ENCODE measurements at places on chromosomes 4 and X.

GRCh38 chr4:18021470-18021719, 160 bp downstream of the LCORL start:
- DNase-seq, result no peak

GRCh38 chrX:17377795-17378194, 2.8 kb downstream of the NHS start:
- DNase-seq, result no peak

GRCh38 chrX:150258463-150259430, 104.4 kb upstream of the MAMLD1 start:
- DNase-seq, result peak; percentile 29

GRCh38 chr4:3518511-3518880, 13.7 kb downstream of the LRPAP1 start:
- no peak for DNase-seq

DNA sequence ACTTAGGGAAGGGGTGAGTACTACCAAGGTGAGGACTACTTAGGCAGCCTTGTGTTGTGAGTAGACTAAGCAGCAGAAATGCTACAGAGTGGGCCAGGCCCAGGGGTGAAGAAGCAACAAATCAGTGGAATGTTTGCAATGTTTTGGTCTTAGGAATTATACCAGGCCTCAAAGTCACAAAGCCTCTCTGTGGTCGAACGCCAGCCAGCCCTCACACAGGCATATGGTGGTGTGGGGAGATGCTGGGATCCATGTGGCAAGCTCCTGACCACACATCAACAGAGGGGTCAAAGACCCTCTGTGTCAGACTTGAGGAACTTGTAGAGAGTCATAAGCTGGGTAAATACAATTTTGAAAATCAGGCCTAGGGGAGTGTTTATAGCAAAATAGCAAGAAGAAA, 153.8 kb upstream of the KLF3 start:
- DNase-seq, result no peak

GRCh38 chrX:40263014-40263560, 165.3 kb upstream of the BCOR start:
- no peak for DNase-seq

DNA sequence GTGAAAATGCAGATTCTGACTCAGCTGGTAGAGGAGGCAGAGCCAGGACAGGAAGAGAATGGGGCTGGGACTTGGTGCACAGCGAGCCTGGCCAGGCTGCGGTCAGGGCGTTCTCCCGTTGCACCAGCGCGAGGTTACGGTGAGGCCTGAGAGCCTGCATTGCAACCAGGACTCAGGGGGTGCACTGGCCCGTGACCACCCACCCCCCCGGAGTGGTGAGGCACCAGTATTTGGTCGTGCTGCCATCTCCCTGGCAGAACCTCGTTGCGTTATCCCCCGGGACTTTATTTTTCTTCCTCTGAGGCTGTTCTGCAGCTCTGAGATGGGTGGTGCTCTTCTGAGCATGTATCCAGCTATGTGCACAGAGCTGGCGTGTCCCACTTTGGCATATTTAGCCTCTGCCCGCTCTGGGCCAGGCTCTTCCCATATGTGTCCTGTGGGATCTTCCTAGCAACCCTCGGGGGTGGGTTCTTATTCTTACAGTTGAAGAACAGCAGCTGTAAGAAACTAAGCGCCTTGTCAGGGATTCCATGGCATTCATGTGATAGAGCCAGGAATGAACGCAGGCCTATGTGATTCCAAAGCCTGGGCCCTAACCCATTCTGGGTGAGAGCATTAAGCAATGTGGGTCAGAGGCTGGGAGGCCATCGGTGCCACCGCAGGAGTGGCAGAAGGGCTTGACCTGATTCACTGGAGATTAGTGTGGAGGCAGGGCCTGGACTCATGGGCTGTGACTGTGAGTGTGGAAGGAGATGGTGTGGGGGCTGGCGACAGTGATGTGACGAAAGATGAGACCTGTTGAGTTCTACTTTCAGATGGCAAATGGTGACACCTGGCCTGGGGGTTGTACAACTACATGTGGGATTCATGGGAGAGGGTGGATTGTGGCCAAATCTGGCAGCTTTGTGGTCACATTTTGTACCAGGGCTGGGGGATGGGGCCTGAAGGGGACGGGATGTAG, 3.1 kb downstream of the TADA2B start:
- no peak for DNase-seq

GRCh38 chr4:159248384-159249178, 145.7 kb downstream of the RAPGEF2 start:
- DNase-seq, result no peak

GRCh38 chrX:30572004-30572403, 5.6 kb downstream of the TASL start:
- DNase-seq, result no peak

DNA sequence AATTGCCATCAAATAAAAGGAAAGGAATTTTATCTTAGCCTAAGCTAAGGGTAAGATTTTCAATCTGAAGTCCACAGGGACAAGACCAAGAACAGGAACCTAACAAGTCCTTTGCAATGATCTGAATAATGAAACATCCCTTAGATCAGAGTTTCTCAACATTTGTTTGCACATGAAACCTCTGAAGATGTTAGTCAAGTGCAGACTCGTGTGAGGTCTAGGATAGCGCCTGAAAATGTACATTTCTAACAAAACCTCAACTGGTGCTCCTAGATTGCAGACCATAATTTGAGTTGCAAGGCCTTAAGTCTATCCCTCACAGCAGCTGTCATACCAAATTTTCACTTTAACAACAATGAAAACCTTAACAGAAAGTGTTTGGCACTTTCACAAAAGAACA, 337.6 kb downstream of the DMD start:
- no peak for DNase-seq
